ENCODE measurements at places on chromosomes 4 and X.

GRCh38 chrX:40474205-40474626 is 106.6 kb upstream of the ATP6AP2 start:
- no peak for DNase-seq

GRCh38 chrX:139739138-139739537 is 31.2 kb upstream of the MCF2 start:
- no peak for DNase-seq

- no peak for DNase-seq
These were observed 19.9 kb upstream of the ENPP6 start for GRCh38 chr4:184237612-184238011.

DNA sequence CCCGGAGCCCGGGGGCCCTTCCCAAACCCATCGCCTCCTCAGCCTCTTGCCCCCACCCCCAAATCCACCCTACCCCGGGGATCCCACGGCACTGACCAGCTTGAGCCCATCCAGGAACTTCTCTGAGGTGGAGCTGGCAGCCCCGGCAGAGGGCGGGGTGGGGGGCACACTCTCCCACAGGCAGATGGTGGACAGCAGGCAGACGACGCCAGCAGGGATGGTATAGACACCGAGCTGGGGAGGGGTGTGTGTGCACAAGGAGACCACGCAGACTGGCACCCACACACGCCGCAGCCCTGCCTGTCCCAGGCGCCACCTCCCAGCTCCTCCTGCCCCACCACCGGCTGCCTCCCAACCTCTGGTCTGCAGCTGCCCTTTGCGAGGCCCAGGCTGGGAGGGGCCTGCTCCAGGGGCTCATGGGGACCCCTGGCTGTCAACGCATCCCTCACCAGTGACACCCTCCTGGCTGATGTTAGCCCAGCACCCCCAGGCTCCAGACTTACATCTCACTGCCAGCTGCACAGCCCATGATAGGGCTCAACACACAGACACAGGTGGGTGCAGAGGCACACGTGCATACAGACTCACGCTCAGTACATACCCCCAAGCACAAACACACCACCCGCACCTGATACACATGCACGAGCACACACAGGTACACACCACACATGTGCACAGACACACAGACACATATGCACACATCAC is 4.2 kb downstream of the SLC49A3 start:
- DNase-seq = no peak

DNA sequence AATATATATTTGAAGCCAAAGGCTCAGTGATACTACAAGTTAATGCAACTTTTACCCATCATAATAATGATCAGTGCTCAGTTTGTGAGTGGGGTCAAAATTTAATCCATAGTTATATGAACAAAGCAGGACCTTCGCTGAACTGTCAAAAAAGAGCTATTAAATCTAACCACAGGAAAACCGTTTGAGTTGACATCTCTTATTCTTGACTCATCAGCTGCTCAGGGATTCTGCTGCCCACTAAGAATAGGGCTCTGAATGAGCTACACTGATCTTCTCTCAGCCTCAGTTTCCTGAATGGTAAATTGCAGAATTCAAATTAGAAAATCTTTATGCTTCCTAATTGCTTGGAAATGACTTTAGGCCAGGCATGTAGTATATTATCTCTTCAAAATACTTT is 44.9 kb upstream of the NAP1L5 start:
- DNase-seq = no peak

- DNase-seq = no peak
These were observed 199.5 kb downstream of the HHIP start for GRCh38 chr4:144845411-144845810.

DNA sequence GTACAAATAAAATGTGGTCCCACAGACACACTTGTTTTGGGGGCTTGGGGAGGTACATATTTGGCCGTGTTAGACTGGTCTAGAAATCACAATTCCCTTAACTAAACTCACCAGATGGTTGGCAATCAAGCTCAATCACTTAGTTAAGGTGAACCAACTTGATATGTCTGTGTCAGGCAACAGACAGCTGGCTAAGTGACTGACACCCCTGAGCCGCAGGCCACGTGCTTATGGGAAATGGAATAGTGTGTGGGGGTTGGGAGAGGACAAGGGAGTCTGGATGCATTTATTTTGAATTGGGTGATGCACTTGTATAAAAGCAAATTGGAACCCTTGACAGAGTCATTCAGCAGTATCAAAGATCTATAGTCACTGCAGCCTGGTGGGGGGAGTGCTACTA is 209.0 kb downstream of the HS6ST2 start:
- no peak for DNase-seq

- no peak for DNase-seq
These were observed 228.5 kb downstream of the DCLK2 start for GRCh38 chr4:150306719-150307118.

DNA sequence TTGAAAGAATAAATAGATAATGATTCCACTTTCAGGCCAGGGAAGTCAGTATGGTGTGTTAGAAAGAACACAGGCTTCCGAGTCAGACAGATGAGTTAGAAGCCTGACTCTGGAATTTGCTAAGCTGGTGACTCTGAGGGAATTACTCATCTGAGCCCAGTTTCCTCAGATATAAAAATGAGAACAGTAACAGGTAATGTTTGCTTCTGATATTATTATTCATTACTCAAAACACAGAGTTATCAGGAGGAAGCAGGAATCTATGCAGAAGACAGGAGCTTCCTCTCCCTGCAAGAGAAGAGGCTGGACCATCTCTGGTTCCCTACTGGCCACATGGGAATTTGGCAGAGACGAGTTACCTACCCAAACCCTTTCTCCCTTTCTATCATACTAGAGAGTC is 163.1 kb downstream of the EVC2 start:
- no peak for DNase-seq

DNA sequence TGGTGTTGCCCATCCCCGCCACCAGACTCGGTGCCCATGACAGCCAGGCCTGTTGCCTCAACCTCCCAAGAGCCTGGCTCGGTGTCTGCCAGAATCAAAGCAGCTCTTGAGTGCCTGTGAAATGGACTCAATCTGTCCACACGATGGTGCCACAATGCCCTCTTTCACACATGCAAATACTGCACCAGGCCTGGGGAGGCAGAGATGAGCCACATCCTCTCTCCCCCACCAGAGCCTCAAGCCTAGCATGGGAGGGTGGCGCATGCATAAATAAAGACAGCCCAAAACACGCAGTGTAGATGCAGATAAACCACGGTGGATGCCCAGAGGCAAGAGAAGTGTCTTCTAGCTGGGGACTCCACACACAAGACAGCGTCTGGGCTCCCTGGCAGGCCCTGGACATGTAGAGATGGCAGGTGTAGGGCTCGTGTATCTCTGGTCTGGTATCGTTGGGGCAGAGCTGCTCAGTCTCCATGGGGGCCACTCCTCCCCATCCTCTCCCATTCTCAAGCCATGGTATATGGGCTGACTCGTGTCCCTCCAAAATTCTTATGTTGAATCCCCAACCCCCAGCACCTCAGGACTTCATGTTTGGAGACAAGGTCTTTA is 65.6 kb downstream of the JAKMIP1 start:
- peak; percentile 10 for DNase-seq

- no peak for DNase-seq
These were observed 15.3 kb downstream of the GPC3 start for GRCh38 chrX:133970076-133970475.

GRCh38 chrX:48945517-48946348 is 11.7 kb downstream of the OTUD5 start:
- no peak for DNase-seq

DNA sequence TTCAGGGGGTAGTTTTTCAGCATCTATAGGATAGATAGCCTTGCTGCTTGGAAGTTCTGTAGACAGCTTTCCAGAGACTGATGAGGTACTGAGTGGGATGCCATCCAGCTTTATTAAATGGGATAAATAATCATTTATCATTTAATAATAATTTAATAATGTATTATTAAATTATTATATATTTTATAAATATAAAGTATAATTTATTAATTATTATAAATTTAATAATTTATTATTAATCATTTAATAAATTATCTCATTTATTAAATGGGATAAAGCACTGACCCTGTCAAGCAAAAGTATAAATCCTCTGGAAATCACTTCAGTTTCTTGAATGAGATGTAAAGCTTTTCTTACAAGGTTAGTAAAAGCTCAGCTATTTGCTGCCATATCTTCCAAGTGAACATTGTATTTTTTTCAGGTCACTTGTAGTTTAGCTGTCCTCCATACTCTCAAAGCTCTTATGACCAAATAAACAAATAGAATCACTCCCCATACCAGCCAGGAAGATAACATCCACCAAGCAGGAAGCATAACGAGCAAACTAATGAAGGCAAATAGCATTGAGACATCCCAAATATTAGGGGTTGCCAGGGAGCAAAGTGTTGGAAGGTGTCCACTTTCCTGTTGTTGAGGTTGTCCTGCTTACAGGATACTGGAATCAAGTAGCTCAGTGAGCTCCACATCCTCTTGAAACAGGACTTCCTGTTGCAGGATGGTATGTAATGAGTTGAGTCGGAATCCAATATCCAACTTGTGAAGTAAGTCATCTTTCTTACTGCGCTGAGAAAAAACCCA is 88.9 kb downstream of the ZNF674 start:
- DNase-seq = no peak

DNA sequence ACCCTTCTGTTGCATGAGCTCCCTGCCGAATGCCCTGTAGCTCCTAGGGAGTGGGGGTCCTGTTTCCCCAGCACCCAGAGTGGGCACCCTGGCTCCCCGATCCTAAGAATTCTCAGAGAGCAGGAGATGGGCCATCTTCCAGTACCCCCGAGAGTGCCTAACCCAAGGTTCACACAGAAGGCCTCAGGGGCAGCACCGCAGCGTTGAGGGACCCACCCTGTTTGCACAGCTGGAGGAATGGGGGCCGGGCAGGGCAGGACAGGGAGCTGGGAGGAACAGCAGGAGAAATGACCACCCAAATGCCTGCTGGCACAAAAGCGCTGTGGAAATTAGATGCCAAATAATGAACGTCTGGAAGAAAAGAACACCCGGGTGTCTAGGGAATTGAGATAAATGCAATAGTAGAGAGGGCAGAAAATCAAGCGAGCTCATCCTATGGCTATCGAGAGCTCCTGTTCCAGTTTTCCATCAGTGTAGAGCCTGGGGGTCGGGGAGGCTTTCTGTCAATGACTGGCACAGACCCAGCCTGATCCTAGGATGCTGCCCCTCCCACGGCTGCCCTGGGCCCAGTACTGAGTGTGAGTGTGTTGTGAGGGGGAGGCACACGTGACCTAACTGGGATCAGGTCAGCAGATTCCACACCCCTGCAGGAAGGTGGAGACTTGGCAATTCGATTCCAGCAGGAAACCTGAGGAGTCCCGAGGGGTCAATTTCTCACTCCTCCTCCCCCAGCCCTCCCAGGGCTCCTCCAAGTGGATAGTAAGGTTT is 25.7 kb downstream of the SEPTIN6 start:
- no peak for DNase-seq

- DNase-seq = no peak
These were observed 51.5 kb downstream of the NPNT start for GRCh38 chr4:105946771-105947170.

- DNase-seq = no peak
These were observed 134.4 kb downstream of the PCDH7 start for GRCh38 chr4:30854531-30854930.

GRCh38 chr4:11326021-11326420 is 102.7 kb downstream of the HS3ST1 start:
- no peak for DNase-seq

- DNase-seq = no peak
These were observed 85.0 kb downstream of the VCX3A start for GRCh38 chrX:6449946-6450345.

GRCh38 chr4:92231511-92231910 is 72.3 kb upstream of the GRID2 start:
- no peak for DNase-seq

DNA sequence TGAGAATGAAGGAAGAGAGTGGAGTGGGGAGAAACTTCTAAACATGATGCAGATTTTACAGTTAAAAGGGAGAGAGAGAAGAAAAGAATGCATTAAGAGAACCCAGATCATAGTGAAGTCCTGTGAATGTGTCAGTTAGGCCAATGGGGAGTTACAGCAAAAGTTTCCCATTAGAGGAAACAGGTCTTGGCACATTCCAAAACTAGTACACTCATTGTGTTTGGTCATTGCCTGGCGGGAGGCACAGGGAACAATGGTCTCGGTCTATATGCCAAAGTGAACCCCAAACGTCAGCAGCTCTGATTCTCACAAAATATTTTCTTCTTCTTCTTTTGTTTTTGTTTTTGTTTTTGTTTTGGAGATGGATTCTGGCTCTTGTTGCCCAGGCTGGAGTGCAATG is 284.5 kb upstream of the CTSO start:
- DNase-seq = no peak

DNA sequence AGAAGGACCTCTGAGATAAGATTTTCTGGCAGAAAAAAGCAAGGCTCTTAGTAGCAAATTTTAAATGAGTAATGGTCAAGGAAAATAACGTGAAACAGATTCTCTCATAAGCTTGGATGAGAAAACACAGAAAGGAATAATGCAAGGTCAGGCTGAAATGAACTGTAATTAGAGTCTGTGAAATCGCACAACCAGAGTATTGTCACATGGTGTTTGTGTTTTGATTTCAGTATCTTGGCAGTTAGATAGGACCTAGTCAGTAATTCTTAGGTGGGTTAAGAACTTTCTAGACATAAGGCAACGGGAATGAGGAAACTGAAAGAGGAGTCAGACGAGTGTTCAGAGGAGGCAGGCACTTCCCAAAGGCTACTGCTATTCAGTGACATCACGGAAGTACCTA is 34.6 kb downstream of the LIMCH1 start:
- no peak for DNase-seq

DNA sequence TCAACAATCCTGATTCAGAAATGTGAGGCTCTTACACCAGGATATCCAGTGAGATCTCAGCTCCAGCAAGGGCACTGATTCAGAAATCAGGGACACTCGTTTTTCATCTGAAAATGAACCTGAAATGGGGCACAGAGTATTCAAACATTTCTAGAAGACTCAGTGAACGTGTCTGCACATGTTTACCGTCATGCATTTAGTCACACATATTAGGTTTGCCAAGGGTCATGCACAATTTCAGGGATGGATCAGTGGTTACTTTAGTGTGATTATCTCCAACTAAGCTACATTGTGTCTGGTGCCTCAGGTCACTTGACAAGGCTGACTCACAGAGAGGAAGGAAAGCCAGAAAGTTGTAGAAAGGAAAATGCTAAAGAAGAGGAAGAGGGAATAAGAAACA is 33.6 kb upstream of the SPANXN2 start:
- no peak for DNase-seq

- no peak for DNase-seq
These were observed 251.6 kb downstream of the NPFFR2 start for GRCh38 chr4:72283357-72283756.

DNA sequence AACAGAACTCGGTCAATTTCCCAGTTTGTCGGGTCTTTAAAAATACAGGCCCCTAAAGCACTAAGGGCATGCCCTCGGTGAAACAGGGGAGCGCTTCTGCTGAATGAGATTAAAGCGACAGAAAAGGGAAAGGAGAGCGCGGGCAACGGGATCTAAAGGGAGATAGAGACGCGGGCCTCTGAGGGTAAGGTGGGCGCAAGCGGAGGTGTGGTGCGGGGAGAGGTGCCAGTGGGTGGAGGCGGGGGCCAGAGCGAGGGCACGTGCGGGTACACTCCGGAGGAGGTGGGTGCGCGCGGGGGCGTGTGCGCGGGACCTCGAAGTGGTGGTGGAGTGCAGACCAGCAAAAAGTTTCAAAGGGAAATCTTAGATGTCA is 787 bp upstream of the TET2 start:
- DNase-seq = no peak

Measured in activated CD8-positive, alpha-beta memory T cell treated with anti-CD3 and anti-CD28 coated beads for 1 hour (primary cell).